ENCODE measurements at places on chromosomes 5 and 9.

DNA sequence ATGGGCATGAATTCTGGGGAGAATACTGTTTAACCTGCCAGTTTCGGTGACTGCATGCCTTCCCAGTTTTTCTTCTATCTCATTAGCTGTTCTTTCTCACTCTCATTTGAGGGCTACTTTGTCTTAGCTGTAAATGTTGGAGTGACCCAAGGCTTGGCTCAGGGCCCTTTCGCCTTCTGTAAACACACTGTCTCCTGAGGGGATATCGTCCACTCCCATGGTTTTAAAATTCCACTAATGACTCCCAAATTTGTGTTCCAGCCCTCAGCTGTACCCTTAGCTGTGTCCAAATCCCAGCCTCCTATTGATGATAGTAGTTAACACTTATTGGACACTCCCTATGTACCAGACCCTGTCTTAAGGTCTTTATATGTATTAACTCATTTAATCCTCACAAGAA is 14.1 kb upstream of the RNF145 start:
- no peak for DNase-seq

- peak; percentile 70 for DNase-seq
Observed at GRCh38 chr9:130138791-130139190, 33.4 kb upstream of the NCS1 start.

DNA sequence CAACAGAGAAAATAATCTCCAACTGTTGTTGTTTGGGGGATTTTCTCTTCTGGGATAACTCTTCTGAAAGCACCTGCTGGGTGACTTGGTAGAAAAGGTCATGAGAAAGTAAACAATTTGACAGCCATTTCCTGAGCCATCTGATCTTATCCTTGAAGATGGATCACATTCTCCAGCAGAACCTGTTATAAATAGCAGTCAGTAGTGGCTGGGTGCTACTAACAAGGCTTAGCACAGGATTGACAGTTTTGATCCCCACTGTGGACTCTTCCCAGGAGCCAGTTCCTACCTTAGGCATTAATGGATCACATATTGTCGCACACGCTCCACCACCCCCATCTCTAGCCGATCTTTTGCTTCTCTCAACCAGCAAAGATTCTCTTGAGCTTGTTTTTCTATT is 220.2 kb downstream of the PLK2 start:
- no peak for DNase-seq

DNA sequence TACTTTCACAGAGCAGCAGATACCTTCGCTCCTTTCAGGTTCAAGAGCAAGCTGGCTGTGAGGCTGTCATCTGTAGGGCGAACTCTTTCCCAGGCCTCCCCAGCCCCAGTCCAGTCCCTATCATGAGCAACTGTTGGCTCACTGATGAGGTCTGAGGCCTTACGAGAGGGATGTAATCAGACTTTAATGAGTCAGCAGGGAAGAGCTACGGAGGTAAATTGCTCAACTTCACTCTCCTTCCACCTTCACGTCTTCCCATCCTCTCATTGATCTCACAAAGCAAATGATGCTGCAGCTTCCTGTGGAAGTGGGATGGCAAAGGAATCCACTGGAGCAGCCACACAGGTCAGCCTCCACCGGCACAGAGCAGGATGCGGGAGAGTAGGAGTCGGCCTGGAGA is 130.7 kb upstream of the TBCA start:
- no peak for DNase-seq

GRCh38 chr9:77988630-77989029 is 43.0 kb downstream of the GNAQ start:
- no peak for DNase-seq

- no peak for DNase-seq
Observed at GRCh38 chr5:145833631-145834200, 1.4 kb downstream of the PRELID2 start.

DNA sequence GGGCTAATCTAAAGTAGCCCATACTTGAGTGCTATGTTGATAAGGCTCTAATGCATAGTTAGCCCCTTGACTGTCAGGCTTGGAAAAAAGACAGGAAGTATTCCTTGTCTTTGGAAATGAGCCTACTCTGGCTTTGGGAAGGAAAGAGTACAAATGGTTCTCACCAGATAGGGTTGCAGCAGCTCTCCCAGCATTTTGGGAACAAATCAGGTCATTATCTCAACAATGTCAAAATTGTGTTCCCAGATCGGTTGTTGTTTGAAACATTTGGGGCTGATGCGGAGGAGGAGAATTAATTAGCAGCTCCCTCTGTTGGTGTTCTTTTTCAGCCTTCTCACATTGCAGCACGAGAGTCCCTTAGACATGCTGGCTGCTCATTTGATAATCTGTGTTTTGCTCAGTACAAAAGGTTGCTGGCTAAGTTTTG is 294.7 kb upstream of the DMRT1 start:
- peak; percentile 86 for DNase-seq

DNA sequence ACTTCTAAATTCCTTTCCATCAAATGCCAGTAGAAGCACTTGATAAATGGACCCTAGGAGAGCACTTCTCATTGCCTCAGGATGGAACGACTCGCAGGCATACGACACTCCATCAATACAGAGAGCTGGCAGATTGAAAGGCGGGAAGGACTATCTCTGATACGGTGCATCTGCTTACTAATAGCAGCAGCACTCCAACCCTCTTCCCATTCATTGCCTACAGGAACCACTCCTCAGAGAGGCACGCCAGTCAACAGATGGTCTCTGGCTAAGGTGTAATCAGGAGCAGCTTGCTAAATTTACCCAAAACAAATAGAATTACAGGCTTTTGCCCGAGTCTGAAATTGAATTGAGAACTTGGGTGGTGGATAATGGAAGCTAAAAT is 168.1 kb downstream of the EFNA5 start:
- DNase-seq, result no peak

DNA sequence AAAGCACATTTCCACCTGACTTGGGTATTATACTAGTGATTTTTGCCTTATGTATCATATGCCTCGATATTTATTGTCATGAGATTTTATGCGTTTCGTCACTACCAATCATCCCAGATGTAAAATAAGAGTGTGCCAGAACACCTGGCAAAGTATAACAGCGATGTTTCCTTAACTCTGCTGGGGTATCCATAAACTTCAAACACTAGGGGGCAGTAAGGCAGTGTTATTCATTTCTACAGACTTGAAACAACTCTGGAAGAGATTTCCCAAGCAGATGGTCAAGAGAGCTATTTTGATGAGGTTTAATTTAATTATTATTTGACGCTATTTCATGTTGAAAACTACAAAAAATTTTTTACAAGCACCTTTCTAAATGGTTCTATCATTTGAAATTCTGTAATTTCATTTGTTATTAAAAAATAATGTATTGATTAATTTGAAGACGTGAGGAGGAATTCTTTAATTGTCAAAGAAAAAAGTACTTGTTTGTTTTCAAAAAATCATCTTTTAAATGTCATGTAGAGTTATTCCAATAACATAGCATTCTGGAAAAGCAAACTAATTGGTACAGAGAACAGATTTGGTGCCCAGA is 388.5 kb upstream of the CTNND2 start:
- no peak for DNase-seq

DNA sequence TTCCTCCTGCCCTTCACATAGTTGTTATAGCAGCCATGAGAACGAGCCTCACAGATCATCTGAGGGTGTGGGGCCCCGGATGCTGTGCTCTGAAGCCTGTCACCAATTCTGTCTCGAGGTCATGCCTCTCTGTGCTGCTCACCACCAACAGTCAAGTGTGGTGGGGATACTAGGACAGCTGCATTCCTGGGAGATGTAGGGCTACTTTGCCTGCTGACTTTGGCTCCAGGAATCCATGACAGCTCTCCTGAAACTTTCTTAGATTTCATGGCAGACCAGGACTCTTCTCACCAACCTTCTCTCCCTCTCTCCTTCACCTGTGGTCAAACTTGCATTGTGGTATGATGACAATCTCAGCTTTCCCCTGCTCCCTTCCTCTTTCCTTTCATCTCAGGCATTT is 395.9 kb downstream of the PSAT1 start:
- no peak for DNase-seq

- no peak for DNase-seq
Observed at GRCh38 chr9:114953959-114954358, 23.6 kb upstream of the TNFSF8 start.

- DNase-seq, result no peak
Observed at GRCh38 chr5:181042036-181042713, 2.1 kb downstream of the BTNL9 start.
